ENCODE measurements at places on chromosomes 1 and 21.

DNA sequence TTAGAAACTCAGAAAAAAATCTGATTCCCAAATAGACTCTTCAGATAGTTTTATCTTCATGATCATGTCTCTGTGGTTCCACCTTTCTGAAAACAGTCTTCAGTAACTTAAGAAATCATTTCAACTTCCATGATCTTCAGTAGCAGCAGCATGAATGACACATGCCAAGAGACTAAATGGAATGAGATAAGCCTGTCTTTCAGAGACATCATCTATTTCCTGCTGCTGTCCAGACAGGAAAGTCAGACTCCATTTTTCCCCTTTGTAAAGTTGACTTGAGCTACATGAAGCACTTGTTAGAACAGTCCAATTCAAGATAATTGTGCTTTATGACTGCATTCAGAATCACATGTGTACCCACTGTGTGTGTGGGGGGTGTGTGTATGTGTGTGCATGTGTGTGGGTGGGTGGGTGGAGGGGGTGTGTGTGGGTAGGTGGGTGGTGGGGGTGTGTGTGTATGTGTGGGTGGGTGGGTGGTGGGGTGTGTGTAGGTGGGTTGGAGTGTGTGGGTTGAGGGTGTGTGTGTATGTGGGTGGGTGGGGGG, 58.8 kb downstream of the CLIC4 start:
- no peak for DNase-seq

DNA sequence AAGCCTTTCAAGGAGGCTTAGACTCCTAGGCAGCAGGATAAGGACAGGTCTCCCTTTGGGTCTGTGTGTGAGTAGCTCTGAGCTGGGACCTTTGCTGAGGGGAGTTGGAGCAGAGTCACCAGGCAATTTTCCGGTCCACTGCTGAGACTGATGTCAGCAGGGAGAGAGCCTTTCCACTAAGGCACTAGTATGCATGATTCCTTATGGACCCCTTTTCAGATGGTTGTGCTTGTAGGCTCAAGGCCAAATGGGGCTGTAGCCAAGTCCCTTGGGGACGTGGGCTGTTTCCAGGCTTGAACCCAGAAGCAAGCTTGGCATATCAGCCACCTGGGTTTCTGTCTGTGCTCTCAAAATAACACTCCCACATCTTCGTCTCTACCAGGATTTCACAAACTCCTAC, 73.0 kb downstream of the CCDC18 start:
- DNase-seq = no peak

DNA sequence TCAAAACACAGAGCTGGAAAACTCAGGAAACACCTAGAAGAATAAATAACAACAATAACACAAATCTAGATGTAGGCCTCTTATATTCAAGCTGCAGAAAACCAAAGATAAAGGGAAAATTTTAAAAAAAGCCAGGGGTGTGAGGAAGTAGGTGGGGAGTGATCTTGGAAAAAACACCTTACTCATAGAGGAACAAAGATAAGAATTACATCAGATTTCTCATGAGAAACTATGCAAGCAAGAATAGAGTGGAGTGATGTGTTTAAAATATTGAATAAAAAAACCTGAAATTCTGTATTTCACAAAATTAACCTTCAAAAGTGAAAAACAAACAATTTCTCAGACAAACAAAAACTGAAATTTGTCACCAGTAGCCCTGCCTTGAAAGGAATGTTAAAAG, 265.5 kb upstream of the RGS18 start:
- DNase-seq = no peak

DNA sequence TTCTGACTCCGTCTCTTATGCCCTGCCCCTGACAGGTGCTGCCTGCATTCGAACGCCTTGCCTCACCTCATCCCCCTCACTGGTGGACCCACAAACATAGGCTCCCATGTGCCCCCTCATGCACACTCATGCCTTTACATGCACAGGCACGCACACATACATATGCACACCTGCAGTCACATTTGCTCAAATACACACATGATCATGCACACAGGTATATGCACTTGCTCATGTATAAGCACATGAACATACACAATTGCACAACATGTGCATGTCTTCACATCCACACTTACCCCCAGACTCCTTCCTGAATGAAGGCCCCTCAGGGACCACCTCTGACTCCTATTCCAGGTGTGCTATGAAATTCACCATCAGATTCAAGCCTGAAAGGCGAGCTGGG, 506.9 kb downstream of the PTPRU start:
- no peak for DNase-seq

GRCh38 chr1:69994241-69994640, 211.1 kb downstream of the LRRC40 start:
- no peak for DNase-seq

- no peak for DNase-seq
Measured at GRCh38 chr1:203999618-204000017, 73.3 kb upstream of the SOX13 start.

DNA sequence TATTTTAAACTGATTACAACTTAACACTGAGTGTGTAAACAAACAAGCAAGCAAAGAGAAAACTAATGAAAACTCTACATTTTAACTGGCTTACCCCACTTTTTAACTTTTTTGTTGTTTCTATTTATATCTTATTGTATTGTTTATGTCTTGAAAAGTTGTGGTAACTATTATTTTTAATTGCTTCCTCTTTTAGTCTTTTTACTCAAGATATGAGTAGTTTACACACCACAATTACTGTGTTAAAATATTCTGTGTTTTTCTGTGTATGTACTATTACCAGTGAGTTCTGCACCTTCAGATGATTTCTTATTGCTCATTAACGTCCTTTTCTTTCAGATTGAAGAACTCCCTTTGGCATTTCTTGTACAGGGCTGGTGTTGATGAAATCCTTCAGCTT, 4.7 kb upstream of the HHAT start:
- no peak for DNase-seq

GRCh38 chr1:154290921-154291320, 18.5 kb downstream of the HAX1 start:
- no peak for DNase-seq

DNA sequence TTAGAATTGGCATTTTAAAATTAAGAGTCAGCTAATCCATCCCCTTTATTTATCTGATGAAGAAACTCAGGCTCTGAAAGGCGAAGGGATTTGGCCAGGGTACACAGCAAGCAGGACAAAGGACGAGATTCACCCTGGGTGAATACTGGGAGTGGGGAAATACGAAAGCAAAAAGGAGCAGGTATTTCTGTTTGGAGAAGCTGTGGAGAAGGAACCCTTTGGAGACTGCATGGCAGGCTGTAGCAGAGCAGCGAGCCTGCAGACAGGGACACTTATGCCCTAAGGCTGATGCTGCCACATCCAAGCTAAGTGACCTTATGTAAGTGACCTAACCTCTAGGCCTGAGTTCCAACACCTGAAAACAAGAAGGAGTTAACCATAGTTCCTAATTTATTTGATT, 207.2 kb upstream of the C1orf87 start:
- DNase-seq = peak; percentile 48

DNA sequence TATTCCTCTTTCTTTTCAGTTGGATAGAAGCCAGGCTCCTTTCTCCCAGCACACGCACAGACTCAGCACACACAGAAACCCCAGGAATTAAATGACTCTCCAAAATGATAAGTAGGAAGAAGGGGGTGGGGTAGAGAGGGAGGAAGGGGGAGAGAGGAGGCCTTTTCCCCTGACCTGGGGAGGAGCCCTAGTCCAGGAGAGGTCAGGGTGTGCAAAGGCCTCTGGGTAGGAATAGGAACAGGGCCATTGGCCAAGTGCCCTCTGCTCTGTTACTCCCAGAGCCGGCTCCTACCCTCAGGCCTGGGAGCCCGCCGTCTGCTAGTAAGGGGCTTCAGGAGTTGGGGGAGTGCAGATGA, 35.6 kb upstream of the PUM1 start:
- no peak for DNase-seq

GRCh38 chr21:34027721-34028461, 45.5 kb upstream of the MRPS6 start:
- DNase-seq = no peak

- peak; percentile 72 for DNase-seq
Measured at GRCh38 chr1:160630523-160631451, 16.1 kb downstream of the SLAMF1 start.

DNA sequence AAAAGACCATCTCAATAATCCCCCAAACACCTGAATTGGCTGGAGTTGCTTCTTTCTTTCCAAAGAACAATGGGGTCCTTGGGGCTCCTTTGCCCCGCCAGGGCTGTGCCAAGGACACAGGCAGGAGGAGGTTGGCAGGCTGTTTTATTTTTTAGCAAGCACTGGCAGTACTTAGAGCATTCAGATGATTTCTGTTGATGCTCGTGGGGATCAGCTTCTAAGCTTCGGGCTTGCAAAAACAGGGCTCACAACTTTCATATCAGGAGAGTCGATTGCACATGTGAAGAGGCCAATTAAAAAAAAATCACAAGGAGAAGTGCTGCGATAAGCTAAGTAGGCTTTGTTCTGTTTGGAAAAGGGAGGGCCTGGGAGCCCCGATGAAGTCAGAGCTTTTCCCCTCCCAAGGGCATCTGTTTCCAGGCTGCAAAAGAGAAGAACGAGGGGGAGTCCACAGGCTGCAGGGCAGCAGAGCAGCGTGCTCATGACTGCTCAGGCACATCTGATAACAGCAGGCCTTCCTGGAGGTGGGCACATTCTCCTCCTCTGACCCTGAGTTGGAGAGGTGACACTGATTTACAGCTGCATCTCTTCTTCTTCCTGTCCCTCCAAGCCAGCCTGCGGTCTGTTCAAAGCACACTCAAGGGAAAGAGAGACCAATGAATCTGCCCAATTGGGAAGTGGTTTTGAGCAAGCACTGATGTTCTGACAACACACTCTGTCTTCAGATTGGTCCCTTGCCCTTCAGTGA, 27.3 kb upstream of the BCAR3 start:
- DNase-seq = peak; percentile 59

- peak; percentile 7 for DNase-seq
Measured at GRCh38 chr1:187009320-187009719, 180.6 kb downstream of the PLA2G4A start.
